GM06990 (cell line): ENCODE measurements at places on chromosomes 6 and 20.

- no peak for DNase-seq
Measured at GRCh38 chr20:15071085-15071808, 733.8 kb upstream of the FLRT3 start.

- DNase-seq: no peak
Measured at GRCh38 chr6:30763155-30763617, 18.8 kb upstream of the IER3 start.

DNA sequence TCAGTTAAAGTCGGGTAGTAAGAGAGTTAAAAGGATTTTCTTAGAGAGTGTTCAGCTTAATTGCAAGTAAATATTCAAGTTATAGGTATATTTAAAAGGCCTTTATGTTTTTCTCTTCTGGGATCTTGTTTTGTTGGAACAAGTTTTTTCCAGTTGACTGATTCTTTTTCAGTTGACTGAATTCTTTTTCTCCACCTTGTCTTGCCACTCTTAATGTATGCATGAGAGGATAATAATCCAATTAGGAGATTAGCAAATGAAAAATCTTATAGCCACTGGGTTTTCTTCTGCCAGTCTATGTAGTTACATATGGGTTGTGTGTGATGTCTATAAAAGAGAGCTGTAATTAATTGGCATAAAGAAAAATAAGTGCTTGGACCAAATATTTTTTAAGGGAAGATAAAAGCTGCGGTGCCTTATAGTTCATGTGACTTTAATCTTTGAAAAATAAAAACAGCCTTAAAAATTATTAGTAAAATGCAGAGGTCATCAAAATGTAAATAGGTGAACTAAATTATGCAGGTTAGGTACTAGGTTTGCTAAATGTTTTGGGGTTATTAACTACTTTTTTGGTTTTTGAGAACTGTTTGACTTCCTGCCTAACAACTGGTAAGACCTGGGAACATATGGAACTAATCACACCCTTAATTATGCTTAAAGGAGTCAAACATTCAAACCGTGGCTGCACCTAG, 367.2 kb downstream of the HTR1B start:
- DNase-seq: no peak

DNA sequence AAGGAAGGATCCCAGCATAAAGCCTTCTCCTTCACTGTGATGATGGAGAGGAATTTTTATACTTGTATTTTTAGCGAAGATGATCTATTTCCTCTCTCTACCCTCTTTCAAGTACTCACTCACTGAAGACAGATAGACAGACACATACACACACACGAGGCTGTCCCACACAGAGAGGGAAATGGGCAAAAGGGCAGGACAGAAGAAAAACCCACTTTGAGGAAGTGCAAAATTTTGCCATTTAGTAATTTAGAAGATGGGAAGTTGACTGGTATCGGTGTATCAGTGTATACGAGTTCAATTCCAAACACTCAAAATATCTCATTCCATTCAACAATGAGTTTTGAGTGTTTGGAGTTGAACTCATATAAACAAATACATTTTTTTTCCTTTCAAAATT, 30.9 kb downstream of the HEBP2 start:
- no peak for DNase-seq

DNA sequence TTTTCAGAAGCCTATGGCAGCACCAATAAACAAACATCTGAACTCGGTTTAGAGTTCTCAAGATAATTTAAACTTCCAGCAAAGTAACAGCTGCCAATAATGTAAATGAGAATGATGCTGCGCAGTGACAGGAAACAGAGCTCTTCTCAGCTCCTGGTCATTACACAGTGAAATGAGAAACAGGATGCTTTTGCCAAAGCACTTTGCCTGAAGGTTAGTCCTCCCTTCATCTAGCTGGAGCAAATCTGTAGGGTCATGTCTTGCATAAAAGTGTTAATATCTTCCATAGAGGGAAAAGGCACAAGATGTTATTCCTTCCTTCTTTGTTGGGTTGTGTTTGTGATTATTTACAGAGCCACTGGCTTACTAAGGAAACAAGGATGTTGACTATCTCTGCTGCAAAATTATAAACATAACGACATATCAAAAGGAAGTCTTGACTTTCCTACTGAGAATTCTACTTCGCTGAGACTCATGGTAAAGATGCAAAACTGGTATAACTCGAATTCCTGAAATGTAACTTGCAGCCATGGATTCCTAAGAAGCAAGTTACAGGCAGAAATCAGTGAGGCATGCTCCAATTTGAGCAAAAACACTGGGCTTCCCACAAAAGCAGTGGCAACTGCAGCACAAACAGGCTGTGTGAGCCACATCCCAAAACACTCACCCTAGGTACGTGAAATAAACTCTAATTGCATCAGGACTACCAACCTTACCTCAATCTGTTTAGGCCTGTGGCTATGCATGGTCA, 102.5 kb upstream of the BEND6 start:
- no peak for DNase-seq

DNA sequence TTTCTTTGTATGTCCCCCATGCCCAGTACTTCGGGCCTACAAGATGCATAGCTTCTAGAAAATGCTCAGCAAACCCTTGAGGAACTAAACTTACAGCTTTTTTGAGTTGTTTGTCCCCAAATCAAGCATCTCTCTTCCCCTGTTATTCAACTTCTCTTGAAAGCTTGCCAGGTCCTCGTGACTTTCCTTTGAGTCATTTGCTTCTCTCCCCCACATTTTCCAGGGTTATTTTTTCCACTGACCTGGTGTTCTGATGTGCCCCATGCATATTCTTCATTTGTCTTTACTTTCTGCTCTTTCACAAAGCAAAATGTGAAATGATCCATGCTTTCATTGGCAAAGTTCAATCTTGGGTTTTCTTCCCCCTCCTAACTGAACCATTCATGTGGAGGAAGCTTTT, 204.8 kb downstream of the TFAP2A start:
- no peak for DNase-seq

GRCh38 chr6:37987018-37987417, 167.5 kb downstream of the ZFAND3 start:
- no peak for DNase-seq

GRCh38 chr6:1348675-1349074, 36.8 kb downstream of the FOXQ1 start:
- DNase-seq: no peak

DNA sequence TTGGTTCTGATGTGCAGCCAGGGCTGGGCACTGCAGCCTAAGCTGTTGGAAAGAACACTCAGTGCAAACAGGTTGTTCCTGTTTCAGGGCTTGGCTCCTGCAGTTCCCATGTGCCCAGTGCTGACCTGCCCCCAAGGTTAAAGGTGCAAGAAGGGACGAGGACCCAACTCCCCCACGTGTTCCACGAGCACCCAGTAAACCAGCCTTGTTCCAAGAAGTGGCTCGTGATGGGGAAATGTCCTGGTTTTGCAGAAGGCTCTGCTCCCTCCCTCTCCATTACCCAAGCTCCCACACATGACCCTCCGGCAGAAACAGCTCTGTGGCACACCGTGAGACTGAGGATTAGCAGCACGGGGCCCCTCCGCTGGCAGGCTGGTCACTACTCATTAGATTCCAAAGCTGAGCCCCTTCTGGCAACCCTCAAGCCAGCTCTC, 9.4 kb downstream of the ACSS1 start:
- no peak for DNase-seq

DNA sequence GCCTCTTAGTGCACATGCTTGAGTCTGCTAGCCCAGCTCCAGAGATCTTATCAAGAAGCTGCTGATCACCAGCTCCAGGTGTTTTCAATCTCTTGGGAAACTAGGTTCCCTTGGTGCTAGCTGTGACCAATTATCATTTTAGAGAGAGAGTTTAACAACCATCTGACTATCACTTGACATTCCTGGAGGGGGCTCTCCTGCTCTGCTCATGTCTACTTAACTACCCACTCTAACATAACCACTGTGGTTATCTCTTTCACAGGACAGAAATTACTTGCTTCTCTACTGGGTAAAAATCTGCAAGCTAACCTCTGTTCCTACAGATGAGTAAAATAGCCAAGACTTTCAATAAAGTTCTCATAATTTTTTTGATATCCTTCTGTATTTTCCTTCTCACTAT, 823.4 kb upstream of the GJE1 start:
- DNase-seq: no peak

DNA sequence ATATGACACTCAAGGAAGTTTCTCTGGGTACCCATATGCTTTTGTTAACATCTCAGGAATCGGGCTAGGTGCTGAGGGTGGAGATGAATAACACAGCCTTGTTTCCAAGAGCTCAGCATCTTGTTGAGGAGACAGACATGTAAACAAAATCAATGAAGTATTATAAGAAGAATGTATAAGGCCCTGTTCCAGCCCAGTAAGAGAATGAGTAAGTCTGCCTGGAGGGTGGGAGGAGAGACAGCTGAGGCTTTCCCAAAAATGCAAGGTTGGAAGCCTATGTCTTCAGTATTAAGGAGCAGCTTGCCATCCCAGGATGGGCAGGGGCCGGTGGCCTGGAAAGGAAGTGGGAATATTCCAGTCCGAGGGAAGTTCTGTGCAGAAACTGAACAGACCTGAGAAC, 615.3 kb upstream of the BTBD3 start:
- no peak for DNase-seq

GRCh38 chr6:135828021-135828420, 23.5 kb upstream of the PDE7B start:
- DNase-seq: no peak

- DNase-seq: peak; percentile 61
Measured at GRCh38 chr6:11460837-11461661, 76.5 kb upstream of the TMEM170B start.

DNA sequence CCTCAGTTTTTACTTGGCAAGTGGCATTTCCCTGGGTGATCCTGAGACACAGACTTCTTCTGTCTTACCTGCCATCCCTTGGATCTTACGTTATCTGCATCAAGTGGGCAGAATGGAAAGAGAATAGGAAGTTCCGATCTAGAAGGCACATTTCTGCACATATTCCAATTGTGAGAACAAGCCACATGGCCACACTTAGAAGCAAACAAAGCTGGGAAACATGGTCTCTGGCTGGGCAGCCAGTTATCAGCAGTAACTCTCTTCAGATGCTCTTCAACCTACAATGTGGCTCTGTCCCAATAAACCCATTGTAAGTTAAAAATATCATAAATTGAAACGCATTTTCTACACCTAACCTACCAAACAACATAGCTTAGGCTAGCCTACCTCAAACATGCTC, 67.3 kb upstream of the CCN6 start:
- DNase-seq: no peak

- DNase-seq: no peak
Measured at GRCh38 chr6:150537491-150537890, 62.2 kb upstream of the PLEKHG1 start.

DNA sequence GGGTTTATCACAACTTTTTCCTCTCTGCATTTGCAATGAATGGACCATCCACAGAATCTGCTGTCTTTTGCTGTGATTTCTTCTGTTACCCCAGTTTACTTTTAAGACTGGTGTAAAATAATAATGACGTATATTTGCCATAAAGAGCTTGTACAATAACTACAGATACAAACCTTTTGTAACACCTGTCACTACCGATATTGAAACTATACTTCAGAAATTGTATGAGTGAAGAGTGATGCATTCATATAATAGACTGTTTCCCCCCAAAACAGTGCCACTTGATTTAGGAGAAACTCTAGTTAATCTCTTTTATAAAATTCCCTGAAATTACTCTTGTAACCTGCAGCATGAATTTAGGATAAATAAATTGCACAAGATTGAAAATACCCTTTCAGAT, 26.4 kb upstream of the PIM1 start:
- DNase-seq: no peak

DNA sequence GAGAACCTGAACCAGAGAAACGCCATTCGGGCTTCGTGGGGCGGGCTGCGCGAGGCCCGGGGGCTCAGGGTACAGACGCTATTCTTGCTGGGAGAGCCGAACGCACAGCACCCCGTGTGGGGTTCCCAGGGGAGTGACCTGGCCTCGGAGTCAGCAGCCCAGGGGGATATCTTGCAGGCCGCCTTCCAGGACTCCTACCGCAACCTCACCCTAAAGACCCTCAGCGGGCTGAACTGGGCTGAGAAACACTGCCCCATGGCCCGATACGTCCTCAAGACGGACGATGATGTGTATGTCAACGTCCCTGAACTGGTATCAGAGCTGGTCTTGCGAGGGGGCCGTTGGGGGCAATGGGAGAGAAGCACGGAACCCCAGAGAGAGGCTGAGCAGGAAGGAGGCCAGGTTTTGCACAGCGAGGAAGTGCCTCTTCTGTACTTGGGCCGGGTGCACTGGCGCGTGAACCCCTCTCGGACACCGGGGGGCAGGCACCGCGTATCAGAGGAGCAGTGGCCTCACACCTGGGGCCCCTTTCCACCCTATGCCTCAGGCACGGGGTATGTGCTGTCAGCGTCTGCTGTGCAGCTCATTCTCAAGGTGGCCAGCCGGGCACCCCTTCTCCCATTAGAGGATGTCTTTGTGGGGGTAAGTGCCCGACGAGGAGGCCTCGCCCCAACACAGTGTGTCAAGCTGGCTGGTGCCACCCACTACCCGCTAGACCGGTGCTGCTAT, 904 bp downstream of the B3GALT4 start:
- DNase-seq: peak; percentile 77

- DNase-seq: peak; percentile 55
Measured at GRCh38 chr6:159067334-159067733, 22.5 kb upstream of the TAGAP start.
